ENCODE measurements at places on chromosomes 6 and 20.

DNA sequence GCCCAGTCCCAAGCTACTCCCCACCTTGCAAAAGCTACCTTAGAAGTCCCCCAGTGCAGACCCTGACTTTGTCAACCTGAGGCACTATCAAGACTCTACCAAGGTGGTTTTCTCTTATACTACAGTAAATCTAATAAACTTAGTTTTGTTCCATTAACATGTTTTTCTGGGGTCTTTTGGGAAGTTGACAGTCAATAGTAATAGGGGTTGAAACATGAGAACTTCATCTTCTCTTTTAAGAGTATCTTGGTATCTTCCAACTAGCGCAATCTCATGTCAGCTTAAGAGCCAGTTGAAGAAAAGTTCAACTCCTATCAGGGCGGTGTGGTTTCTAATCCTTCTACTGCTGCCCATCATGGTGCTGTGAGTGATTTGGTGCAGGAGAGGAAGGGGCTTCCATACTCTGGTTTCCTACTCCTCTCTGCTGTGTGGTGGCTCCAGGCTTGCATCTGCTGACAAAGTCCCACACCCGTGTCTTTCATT lies 164.2 kb downstream of the FOXA2 start:
- no peak for DNase-seq

- DNase-seq: peak; percentile 9
These were observed 82.9 kb upstream of the MLN start for GRCh38 chr6:33886673-33887144.

GRCh38 chr20:35329435-35330139 lies 37.4 kb upstream of the FAM83C start:
- DNase-seq: peak; percentile 8

DNA sequence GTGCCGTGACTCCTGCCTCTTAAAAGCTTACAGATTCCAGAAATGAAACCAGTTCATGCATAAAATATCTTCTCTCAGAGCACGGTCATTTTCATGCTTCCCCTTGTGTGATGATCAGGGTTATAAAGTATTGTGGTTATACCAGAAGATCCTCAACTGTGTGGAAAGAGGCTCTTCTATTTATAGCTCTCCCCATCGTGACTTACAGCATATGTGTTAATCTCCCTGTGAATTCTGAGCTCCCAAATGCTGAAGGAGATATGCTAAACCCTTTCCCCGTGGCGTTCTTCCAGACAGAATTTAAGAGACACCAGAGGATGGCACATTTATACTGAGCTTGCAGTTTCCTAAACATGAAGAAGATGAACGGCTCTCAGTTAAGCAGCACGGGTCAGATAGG lies 158.8 kb downstream of the CDH26 start:
- no peak for DNase-seq

DNA sequence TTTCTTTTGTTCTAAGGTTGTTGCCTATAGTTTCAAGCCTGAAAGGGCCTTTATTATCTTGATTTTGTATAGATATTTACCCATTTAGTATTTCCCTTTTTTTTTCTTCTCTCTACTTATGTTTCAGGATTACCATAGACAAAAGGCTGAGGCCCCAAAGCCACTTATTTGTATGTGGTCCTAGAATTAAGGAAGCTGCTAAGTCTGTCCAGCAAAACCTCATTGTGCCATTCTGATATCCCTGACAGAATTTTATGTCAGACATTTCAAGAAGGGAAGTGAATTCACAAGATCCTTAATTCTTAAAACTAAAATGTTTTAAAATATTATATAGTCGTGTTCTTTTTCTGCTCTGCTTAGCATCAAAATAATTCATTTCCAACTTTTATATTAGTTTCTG lies 6.9 kb downstream of the HAO1 start:
- DNase-seq: no peak

- no peak for DNase-seq
These were observed 396.1 kb upstream of the SULF2 start for GRCh38 chr20:48181261-48181935.

GRCh38 chr20:61718361-61719005 lies 347.2 kb downstream of the TAF4 start:
- no peak for DNase-seq

- no peak for DNase-seq
These were observed 19.5 kb upstream of the PRELID3B start for GRCh38 chr20:59062081-59062480.

DNA sequence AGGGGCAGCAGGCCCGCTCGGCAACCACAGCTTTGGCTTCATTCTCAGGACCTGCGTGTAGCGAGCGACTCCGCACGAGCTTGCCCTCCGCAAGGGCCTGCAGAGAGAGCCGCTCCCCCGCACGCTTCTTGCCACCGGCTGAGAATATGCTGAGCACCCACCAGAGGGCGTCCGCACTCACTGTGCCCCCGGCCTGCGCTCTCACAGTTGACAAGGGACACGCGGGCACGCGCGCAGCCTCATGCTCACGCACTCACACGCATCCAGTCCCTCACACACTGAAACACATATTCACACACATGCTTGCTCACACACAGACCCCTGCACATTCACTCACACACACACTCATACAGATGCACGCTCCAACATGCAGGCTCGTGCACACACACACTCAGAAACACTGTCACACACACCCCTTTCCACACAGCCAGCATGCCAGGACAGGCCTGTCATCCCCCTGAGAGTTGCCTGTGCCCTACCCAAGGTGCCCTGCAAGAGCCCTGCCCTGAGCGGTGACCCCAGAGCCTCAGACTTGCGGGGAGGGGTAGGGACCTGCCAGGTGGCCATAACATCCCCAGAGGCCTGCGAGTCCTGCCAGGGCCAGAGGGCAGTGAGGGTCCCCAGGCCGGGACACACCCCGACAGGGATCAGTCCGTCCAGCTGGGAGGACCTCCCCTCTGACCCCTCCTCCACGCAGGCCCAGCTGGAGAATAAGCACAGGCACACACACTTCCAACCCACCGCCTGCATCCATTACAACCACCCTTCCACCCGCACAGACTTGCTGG lies 174.1 kb downstream of the BMP7 start:
- peak; percentile 32 for DNase-seq

- no peak for DNase-seq
These were observed 44.5 kb downstream of the SLC52A3 start for GRCh38 chr20:723756-724155.

GRCh38 chr6:46440141-46440540 lies 51.1 kb downstream of the RCAN2 start:
- no peak for DNase-seq

GRCh38 chr6:56849896-56850295 lies 105.0 kb upstream of the BEND6 start:
- DNase-seq: no peak

DNA sequence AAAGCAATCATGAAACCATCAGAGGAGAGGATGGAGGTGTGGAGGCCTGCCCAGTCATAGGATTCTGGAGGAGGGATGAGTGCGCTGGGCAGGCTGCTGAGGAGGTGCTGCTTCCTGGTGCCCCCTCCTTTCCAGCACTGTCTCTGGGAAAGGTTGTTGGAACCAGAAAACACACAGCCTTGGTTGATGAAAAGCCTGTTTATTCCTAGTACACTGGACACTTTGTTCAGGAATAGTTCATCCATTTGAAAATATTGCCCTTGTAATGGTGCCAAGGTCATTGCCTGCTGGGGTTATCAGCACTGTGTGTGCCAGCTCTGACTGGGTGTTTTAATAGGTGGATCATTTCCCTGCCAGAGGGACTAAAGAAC lies 83.7 kb upstream of the ARMC2 start:
- DNase-seq: no peak

DNA sequence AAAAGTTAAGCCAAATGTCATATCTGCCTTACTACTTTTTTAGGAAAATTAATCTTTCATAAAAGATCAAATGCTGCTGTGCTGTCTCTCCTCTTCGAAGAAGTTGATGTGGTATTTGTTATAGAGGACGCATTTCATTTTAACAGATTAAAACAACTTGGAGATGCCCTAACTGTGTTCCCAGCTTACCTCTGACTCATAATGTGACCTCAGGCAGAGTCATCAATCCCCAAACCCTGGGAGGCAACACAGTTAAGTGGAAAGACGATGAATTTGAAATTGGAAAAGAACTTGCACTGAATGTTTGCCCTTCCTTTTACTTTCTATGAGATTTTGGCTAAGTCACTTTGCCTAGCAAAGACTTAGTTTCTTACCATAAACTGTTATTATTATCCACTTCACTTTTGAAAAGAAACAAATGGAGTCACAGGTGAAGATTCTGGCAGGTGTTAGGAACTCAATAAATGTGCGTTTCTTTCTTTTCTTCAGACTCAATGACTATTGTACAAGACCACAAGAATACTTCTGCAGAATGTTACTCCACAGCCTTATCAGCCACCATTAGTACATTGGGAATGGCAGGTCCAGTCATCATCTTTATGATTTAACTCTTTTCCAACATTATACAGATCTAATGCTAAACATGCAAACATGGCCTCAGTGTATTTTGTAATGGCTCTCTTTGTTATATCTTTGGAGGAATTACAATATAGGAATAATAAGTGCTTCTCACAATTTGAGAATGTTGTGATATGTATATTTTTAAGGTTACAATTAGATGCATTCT lies 102.6 kb downstream of the COL21A1 start:
- no peak for DNase-seq

DNA sequence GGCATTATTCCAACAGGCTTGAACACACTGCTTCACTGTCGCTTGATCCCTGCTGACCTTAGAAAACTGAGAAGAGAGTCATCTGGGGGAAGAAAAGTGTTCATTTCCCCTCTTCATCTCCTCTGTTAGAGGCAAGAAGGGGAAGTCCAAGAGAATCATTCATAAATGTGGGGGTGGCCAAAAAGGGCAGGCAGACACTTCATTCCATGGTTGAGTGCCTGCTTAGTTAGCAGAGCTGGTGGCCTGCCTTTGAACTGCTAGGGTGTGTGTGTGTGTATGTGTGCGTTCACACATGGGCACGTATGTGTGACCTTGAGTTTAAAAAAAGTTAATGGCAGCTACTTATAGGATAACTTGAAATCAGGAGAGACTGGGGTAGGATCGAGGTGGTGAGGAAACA lies 39.4 kb upstream of the RFPL4B start:
- no peak for DNase-seq

GRCh38 chr6:167700199-167700598 lies 126.5 kb upstream of the AFDN start:
- DNase-seq: no peak

DNA sequence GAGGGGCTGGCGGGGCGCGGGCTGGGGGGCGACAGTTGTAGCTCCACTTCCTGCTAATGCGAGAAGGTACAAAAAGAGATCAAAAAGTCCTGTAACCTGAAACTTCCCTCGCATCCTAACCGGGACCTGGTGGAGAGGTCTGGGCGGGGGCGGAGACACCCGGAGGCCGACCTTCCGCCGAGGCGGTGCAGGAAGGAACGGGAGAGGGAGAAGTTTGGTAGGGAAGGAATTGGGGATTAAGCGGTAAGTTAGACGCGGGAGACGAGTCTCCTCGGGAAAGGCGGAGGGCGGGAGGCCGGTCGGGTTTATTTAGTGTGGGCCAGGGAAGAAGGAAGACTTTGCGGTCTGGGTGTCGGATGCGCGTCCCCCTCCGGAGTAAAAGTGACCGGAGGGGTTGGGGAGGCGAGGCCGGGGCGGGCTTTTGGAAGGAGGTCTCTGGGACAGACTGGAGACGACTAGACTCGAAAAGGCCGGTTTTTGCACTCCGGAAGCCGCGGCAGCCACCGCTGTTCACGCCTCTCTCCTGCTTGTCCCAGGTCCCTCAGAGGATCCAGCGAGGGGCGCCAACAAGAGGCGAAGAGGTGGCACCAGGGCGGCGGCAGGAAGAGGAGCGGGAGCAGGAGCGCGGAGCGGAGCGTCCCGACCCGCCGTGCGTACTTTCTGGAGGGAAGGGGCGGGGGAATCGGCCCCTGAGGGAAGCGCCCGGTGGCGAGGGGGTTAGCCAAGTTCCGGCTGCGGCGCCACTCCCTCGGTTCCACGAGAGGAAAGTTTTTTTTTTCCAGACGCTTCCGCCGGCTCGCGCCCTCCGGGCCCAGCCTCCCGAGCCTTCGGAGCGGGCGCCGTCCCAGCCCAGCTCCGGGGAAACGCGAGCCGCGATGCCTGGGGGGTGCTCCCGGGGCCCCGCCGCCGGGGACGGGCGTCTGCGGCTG lies 734 bp downstream of the TPBG start:
- DNase-seq: no peak

GRCh38 chr6:122676146-122676545 lies 65.9 kb downstream of the PKIB start:
- no peak for DNase-seq

- DNase-seq: no peak
These were observed 534 bp downstream of the NANP start for GRCh38 chr20:25623225-25623735.

GRCh38 chr6:42280966-42281533 lies 63.4 kb upstream of the MRPS10 start:
- no peak for DNase-seq

- DNase-seq: no peak
These were observed 20.9 kb downstream of the EZR start for GRCh38 chr6:158798311-158798710.

All from activated CD4-positive, alpha-beta T cell treated with anti-CD3 and anti-CD28 coated beads, Interleukin-2, amount 50 U/mL, for 4 hours (primary cell).